Activated T-cell treated with anti-CD3 and anti-CD28 coated beads for 48 hours (primary cell): ENCODE measurements at places on chromosomes 7 and 10.
A peak's percentile ranks its signal among the peaks of the same experiment; 100 is the strongest.

DNA sequence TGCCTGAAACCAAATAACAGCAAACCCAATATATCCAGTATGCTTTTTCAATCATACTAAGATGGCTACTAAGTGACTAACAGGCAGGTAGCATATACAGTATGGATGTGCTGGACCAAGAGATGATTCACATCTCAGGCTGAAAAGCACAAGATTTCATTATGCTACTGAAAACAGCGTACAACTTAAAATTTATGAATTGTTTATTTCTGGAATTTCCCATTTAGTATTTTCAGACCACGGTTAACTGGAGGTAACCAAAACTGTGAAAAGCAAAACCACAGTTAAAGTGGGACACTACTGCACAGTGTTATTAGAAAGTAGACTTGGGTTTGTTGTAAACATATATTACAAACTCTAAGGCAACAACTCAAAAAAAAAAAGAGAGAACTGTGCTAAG lies 91.5 kb downstream of the KMT2C start:
- DNase-seq, result no peak

GRCh38 chr7:77727936-77728701 lies 31.9 kb downstream of the RSBN1L start:
- DNase-seq, result no peak

- DNase-seq, result no peak
Observed at GRCh38 chr7:101170617-101171441, 5.5 kb upstream of the VGF start.

GRCh38 chr7:106927536-106927935 lies 62.5 kb downstream of the PIK3CG start:
- no peak for DNase-seq

DNA sequence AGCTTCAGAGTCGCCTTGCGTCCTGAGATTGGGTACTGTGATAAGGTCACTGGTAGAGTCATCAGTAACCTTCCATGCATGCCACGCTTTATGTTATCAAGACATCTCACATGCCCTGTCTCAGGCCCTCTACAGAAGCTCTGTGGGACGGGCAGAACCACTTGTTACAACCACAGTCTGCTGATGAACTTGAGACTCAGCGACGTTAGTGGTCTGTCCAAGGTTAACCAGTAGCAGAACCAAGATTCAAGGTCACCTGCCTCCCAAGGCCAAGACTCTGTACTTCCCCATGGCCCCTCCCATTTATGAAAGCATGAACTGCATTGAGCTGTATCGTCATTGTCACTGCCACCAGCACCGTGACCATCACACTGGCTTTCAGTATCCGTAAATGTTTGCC lies 15.0 kb downstream of the IQCE start:
- DNase-seq, result no peak

GRCh38 chr7:36390199-36391090 lies 783 bp downstream of the ANLN start:
- DNase-seq, result peak; percentile 66

- no peak for DNase-seq
Observed at GRCh38 chr10:11499425-11500071, 111.9 kb downstream of the USP6NL start.
